Activated CD4-positive, alpha-beta T cell treated with anti-CD3 and anti-CD28 coated beads, Interleukin-2, amount 50 U/mL, for 24 hours (primary cell): ENCODE measurements at places on chromosomes 4 and X.

DNA sequence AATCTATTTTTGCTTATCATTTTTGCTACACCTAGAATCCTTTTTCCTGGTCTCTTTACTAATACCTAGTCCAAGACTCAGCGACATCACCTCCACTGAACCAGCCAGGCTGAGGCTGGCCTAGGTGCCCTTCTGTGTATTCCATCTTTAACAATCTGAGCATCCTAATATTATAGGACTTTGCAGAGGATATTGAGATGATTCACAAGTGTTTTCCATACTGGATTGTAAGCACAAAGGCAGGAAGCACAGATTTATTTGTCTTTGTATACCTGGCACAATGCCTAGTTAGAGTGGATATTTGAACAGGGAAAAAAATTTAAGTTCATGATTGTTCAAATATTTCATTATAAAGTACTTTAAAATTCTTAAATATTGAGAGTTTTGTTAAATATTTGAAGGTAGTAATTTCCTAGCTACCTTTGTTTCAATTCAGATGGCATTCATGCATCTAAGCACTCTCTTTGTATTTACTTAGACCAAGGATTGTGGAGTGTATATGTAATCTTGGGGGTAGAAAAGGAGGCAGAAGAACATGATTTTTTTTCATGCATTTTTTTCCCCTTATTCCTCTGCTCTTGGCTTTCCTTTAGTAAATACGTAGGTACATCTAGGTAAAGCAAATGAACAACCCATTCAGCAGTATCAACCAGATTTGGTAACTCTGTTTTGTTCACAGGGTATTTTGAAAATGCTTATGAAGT lies 18.4 kb downstream of the SMARCA5 start:
- DNase-seq, result no peak

- DNase-seq, result no peak
Observed at GRCh38 chrX:19745077-19745476, 142.3 kb downstream of the SH3KBP1 start.

- DNase-seq, result no peak
Observed at GRCh38 chr4:113449410-113449974, 312.0 kb downstream of the CAMK2D start.

DNA sequence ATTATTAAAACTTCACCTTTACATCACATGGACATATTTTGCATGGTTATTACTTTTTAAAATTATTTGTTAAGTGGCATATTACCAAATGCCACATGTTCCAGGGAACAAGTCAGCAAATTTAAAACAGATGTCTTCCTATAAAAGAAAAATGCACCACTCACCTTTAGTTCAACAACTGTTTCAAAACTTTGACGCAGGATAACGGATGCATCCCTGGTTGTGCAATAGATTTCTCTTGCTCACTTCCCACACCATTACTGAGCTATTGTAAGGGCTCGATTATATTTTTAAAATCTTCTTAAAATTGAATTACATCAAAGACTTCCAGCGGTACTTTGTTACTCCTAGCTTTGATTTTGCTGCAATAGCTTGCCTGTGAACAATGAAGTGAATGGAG lies 93.0 kb upstream of the ARHGAP24 start:
- no peak for DNase-seq

DNA sequence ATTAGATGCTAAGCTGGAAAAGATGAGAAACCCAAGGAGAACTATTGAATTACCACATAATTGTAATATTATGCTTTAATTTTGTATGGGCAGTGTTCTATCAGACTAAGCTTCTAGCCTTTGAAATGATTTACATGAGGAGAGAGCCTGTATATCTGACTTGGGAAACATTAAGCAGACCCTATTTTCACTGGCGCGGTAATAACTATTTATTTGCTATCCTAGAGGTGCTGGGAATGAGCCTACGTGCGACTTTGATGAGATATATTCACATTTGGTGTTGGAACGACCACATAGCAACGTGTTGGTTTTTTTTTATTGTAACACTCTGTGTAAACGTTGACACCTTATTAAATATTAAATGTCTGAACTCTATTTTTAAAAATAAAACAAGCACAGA lies 80.5 kb downstream of the CLCN4 start:
- DNase-seq, result no peak

DNA sequence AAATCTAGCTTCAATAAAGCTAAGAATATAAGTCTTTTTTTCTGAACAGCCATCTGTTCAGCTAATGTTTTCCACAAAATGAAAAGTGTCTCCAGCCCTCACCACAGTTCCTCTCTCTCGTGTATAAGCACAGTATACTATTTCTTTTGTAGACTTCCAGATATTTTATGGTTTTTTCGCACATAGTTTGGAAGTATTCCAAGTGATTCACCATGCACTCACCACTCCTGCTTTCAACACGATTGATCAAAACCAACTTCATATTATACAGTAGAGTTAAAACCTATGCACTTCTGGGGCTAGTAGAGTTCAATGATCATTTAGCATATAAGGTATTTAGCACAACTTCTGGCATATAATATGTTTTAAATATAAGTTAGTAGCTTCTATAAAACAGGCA lies 105.8 kb upstream of the DCAF12L1 start:
- no peak for DNase-seq

DNA sequence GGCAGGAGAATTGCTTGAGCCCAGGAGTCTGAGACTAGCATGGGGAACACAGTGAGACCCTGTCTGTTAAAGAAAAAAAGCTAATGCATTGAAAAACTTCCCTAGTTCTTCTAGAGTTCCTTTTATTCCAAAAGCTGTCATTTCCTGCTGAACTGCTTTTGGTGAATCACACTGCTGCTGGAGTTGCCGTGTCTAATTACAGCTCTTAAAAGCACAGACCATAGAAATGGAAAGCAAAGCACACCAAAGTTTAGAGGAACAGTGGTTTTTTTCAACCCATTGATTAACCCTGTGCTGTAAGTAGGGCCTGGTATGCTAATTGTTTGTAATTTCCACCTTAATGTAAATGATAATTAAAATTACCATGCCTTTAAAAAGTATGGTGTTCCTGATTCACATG lies 52.4 kb downstream of the SEPTIN11 start:
- DNase-seq, result no peak

GRCh38 chr4:115927382-115927781 lies 814.0 kb upstream of the NDST4 start:
- no peak for DNase-seq

DNA sequence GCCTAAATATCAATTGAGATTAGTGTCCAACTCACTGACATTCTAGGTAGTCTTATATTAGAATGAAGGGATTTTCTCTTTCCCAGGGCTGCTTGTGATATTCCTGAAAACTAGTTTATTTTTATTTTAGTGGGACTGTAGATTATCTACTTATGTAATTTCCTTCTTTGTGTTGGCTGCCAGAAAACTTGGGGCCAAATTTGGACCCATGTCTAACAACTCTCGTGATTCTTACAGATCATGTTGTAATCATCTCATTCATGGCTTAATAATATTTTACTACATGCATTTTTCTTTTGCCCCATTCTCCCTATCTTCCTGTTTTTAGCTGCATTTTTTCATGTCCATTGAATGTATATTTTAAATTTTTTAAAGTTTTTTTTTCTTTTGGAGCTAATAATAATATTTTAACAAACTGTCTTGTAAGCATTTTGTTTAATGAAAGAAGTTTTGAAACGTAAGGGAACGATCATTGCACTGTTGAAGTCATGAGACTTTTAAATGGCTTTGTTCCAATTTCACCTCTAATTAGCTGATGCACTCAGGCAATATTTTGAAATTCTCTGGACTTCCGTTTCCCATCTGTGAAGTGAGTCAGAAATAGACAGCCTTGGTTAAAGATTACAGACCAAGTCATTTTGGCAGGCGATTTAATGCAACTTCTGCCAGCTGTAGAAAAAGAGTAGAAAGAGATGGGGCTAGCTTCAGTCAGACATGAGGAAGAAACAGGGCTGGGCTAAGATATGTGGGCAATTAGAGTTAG lies 14.3 kb upstream of the TDO2 start:
- DNase-seq, result no peak
